ENCODE measurements at places on chromosomes 12 and 14. TPM values are rescaled to one million over a fixed set of nuclear protein-coding genes. Genes with fewer than 3 reads are reported as not detected.
A peak's percentile ranks its signal among the peaks of the same experiment; 100 is the strongest.

GRCh38 chr12:54984658-54985376, at the start of gene TESPA1:
TSS of gene TESPA1 (minus strand) at chr12:54984762. CDS start at chr12:54974562, 10,200 bp downstream.
- no peaks in the 10 kb centered on the region for H3K27me3 ChIP-seq
- peak; percentile 61 for DNase-seq
- no peak within 1 kb of the TSS for H3K27ac ChIP-seq

GRCh38 chr12:127785540-127785939, 481.4 kb upstream of the TMEM132C start:
- peak overlapping the region; percentile 5 for H3K27ac ChIP-seq
- no peak overlapping the region for H3K4me3 ChIP-seq
- peaks cover 6% of the 10 kb centered on the region for H3K4me1 ChIP-seq
- no peaks in the 10 kb centered on the region for H3K27me3 ChIP-seq

DNA sequence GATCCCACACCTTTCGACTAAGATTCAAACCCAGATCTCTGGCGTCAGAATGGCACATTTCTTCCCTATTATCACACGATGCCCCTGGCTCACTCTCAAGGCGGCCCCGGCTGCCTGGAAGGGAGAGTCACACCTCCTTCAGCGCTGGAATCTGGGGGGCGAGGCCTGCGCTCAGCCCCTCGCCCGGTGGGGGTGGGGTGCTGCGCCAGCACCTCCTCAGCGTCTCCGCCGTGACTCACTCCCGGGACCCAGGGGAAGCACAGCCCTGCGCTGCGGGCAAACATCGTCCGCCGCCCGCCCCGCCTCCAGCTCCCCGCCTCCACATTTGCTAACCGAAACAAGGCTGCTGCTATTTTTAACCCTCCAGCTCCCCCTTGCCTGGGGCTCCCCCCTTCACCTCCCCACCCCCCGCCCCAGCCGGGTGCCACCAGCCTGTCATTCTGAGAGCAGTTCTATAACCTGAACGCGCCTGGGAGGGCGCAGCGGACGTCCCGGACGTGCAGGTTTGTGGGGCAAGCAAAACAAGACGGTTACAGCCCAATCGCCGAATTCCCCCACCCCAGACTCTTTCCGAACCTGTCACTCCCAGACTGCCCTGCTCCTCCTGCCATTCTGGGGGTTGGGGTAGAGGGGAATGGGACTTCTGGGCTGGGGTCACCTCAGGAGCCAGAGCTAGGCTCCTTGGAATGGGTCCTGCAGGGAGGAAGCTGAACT, 6.7 kb downstream of the HDAC7 start:
- H3K27ac ChIP-seq, result peak overlapping the region; percentile 97
- H3K27me3 ChIP-seq, result no peaks in the 10 kb centered on the region
- peak; percentile 95 for DNase-seq
- no peaks in the 10 kb centered on the region for H3K36me3 ChIP-seq

- DNase-seq, result no peak
- no peaks in the 10 kb centered on the region for H3K4me1 ChIP-seq
- no peak overlapping the region for H3K27ac ChIP-seq
These were observed 540.4 kb upstream of the MGAT4C start for GRCh38 chr12:86796550-86796949.

SLC17A8 gene
- not detected for total RNA-seq

DNA sequence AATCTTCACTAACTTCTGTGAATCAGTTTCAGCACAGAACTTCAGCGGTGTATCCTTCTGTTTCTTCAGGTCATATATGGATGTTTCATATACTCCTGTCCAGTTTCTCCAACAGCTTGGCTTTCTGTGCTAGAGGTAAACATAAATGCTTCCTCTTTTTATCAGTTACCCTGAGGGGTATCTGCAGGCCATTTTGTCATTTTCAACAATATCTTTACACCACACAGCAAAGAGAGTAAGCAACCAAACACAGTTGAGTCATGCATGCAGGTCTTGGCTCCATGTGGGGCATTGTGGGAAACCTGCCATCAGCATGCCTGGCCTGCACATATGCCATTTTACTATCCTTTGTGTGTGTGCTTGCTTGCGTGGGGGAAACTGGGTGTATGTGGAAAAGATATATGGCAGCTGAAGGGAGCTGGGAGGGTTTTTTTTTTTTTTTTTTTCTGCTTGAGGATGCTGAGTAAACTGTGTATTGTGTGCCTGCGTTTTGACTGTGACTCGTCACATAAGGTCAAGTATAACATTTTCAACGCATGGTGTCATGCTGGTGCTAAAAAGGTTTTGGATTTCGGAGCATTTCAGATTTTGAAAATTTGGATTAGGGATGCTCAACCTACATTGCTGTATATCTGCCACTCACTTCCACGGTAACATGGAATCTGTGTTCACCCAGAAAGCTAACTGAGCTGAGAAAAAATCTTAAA, 56.1 kb upstream of the YARS2 start:
- H3K27me3 ChIP-seq, result no peaks in the 10 kb centered on the region
- H3K36me3 ChIP-seq, result no peaks in the 10 kb centered on the region
- no peak overlapping the region for H3K4me3 ChIP-seq
- no peaks in the 10 kb centered on the region for H3K4me1 ChIP-seq
- no peak overlapping the region for H3K27ac ChIP-seq

NYNRIN gene
- total RNA-seq, result 18.5 TPM

DNA sequence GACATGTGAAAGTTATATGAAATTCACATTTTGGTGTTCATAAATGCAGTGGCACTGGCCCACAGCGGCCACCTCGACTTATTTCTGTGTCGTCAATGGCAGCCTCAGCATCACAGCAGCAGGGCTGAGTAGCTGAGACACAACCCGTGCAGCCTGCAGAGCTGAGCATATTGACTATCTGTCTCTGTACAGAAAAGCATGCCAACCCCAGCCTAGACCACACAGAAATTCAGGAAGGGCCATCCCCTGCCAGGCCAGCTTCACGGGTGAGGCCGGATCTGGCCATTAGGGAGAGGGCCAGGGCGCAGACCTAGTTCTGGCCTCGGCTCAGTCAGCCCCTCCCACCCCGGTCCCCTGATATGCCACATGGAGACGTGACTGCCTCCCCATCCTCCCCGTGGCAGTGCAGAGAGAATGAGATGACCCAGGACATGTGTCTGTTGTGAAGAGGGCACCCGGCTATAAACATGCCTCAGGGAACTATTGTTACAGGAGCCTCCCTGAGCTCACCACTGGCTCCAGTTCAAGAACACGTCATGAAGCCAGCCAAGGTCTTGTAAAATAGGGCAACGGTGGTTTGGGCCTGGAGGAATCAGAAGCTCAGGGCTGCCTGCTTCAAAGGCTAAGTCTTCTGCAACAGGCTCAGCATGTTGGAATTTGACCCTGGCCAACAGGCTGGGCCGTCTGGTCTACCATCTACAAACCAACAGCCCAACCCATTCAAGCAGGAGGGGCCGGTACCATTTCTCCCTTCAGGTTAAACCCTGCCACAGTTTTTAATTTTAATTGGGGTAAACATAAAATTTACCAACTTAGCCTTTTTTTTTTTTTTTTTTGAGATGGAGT, 25.5 kb downstream of the SCARB1 start:
- no peak overlapping the region for H3K4me3 ChIP-seq
- peak overlapping the region; percentile 51 for H3K27ac ChIP-seq
- DNase-seq, result no peak
- no peaks in the 10 kb centered on the region for H3K27me3 ChIP-seq

GRCh38 chr12:69059465-69060457, 126.8 kb upstream of the CPM start:
- H3K36me3 ChIP-seq, result no peaks in the 10 kb centered on the region
- no peak overlapping the region for H3K27ac ChIP-seq
- no peak for DNase-seq
- H3K4me3 ChIP-seq, result no peak overlapping the region

TSPAN11 gene
- total RNA-seq, result 0.64 TPM

- H3K27ac ChIP-seq, result no peak overlapping the region
- H3K36me3 ChIP-seq, result no peaks in the 10 kb centered on the region
- peaks cover 9% of the 10 kb centered on the region for H3K4me1 ChIP-seq
- no peaks in the 10 kb centered on the region for H3K27me3 ChIP-seq
- DNase-seq, result no peak
These were observed 54.6 kb downstream of the TSPAN11 start for GRCh38 chr12:30980955-30981662.

GLT8D2 gene
- 1.5 TPM for total RNA-seq

LGR5 gene
- total RNA-seq, result 5.5 TPM

GRCh38 chr14:104702106-104702505, 12.7 kb downstream of the INF2 start:
- H3K4me1 ChIP-seq, result peaks cover 33% of the 10 kb centered on the region
- DNase-seq, result no peak
- H3K4me3 ChIP-seq, result no peak overlapping the region
- peaks cover 60% of the 10 kb centered on the region for H3K36me3 ChIP-seq
- no peaks in the 10 kb centered on the region for H3K27me3 ChIP-seq

Data from suprapubic skin (tissue), 4 donors.